Left hindlimb (tissue), 1 donor: ENCODE measurements at places on chromosomes 2 and 18.

- DNase-seq = no peak
These were observed 120.9 kb upstream of the NRP2 start for GRCh38 chr2:205561441-205561840.

- DNase-seq = no peak
These were observed 160 bp downstream of the SPTBN1 start for GRCh38 chr2:54456362-54456611.

GRCh38 chr2:25215232-25215631 is 46.9 kb upstream of the POMC start:
- DNase-seq = no peak

- no peak for DNase-seq
These were observed 36.5 kb upstream of the GLS start for GRCh38 chr2:190843890-190844699.

- DNase-seq = no peak
These were observed 656.0 kb upstream of the CELF4 start for GRCh38 chr18:38221476-38222100.

DNA sequence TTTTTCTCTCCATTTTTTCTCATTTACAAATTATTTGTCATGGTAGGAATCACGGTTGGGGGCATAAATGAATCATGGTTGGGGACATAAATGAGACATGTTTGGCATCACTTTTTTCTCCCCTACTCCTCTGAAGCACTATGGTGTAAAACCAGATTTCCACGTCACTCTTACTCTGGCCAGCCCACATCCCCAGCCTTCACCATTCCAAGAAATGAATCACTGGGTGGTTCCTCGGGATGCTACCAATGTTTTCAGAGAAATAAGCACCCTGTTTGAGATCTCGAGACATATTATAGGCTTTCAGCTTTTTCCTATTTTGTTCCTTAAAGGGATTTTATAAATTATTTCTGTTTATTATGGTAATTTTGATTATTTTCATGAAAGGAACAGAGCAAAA is 155.0 kb upstream of the SLC8A1 start:
- no peak for DNase-seq

GRCh38 chr2:23626701-23627230 is 241.8 kb downstream of the KLHL29 start:
- DNase-seq = no peak

- no peak for DNase-seq
These were observed 172.2 kb upstream of the SCN7A start for GRCh38 chr2:166665991-166666940.

- DNase-seq = no peak
These were observed 127.8 kb downstream of the ZNF521 start for GRCh38 chr18:25223899-25224886.

DNA sequence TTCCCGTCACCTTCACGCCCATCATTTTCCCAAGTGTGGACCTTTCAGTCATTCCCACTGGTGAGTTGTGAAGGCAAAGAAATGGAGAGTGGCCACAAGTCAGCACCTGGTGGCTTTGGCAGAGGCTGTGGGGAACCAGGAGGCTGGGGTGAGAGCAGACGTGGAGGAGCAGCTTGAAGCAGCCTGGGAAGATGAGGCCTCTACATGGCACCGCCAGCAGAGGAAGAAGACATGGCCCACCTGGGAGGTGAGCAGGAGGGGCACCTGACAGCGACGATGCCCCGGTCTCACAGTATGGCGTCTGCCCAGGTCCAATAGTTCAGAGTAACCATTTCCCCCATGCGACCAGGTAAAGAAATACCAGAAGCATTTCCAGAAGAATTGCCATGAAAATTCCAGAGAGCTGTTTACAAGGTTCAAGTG is 69.0 kb downstream of the TPO start:
- no peak for DNase-seq

- no peak for DNase-seq
These were observed 20.8 kb upstream of the CIDEA start for GRCh38 chr18:12233378-12233777.

- peak; percentile 75 for DNase-seq
These were observed 130.3 kb upstream of the CTAGE1 start for GRCh38 chr18:22547807-22548561.

DNA sequence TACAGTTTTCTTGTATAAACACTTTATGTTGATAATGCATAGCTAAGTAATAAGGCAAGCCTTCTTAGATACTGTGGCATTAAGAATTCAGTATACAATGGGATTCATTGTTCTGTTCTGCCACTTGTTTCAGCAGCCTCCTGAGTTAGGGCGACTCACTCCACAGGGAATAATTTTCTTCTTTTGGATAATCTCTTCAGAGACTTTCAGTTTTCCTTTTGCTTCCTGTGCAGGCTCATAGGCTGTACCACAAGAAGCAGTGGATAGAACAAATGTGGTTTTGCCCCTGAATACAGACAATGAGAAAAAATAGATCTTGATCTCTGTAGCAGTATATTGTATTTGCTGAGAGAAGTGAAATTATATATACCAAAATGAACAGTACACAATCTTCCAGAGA is 298.0 kb downstream of the ZNF407 start:
- no peak for DNase-seq

GRCh38 chr2:222298311-222299150 is at the start of gene PAX3:
Gene PAX3, minus strand, starts transcription at chr2:222298998. Its CDS starts 383 bp downstream, at chr2:222298615.
- DNase-seq = peak; percentile 62

DNA sequence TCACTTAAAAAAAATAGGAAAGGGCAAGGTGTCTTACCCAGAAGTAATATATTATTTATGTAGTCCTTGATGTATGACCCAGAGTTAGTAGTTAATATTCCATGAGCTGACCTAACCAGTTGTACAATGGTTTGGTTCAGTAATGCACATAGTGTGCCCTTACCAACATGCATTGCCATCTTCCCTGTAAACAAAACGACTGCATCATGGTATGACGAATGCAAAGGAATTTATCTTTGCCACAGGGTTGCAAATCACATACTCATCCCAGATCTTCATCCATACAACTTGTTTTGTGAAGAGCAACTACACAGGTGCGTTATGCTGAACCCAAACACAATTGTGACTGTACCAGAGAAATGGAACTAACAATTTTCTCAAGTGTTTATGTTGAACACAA is 68.9 kb upstream of the ZSWIM2 start:
- DNase-seq = no peak

GRCh38 chr2:99278793-99279291 is 22.2 kb downstream of the LYG1 start:
- no peak for DNase-seq
